ENCODE measurements at places on chromosomes 5 and 9. TPM values are rescaled to one million over a fixed set of nuclear protein-coding genes. Genes with fewer than 3 reads are reported as not detected.
A peak's percentile ranks its signal among the peaks of the same experiment; 100 is the strongest.

DNA sequence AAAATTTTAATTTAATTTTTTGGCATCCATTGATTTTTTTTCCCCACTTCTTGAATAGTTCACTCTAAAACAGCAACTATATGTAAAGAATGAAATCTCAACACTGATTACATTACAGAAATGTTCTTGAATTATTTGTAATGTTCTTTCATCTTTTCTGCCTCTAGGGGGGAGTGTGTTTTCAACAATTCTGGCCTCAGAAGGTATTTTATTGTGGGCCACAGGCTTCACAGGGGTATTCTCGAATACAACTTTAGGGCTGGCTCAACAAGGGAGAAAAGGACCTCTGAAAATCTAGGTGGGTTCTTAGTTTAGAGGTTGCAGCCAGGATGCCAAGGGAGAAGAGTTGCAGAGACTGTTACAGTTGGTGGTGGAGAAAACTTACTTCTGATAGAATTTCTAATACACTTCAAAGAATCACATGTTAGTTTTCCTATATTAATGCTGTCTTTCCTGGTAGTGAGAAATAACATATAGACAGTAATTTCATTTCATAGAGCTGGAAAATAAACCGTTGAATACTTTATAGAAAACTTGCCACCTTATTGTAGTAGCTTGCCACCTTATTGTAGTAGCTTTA lies 3.6 kb upstream of the NPR3 start:
- H3K36me3 ChIP-seq = no peaks in the 10 kb centered on the region
- peaks cover 50% of the 10 kb centered on the region for H3K27me3 ChIP-seq
- no peak overlapping the region for H3K27ac ChIP-seq
- DNase-seq = peak; percentile 74

- peak overlapping the region; percentile 81 for H3K4me3 ChIP-seq
- no peak for DNase-seq
- peaks cover 6% of the 10 kb centered on the region for H3K4me1 ChIP-seq
- H3K36me3 ChIP-seq = no peaks in the 10 kb centered on the region
- H3K27me3 ChIP-seq = peaks cover 12% of the 10 kb centered on the region
Measured at GRCh38 chr9:129610213-129610472, 10.8 kb downstream of the C9orf50 start.

DNA sequence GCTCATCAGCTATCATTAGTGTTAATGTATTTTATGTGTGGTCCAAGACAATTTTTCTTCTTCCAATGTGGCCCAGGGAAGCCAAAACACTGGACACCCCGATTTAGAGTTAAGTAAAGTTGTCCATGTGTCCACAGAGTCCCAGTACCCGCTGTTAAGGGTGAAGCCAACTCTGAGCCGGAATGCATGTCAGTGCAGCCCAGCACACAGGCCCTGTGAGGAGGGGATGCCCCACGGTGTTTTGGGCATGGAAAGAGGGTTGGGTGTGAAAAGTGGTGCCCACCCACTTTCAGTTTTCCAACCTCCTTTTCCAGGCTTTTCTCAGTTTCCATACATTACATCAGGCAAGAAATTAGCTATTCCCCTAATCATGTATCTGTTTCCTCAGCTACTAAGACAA lies 24.4 kb downstream of the SHC3 start:
- H3K4me1 ChIP-seq = no peaks in the 10 kb centered on the region
- no peaks in the 10 kb centered on the region for H3K36me3 ChIP-seq
- H3K27me3 ChIP-seq = no peaks in the 10 kb centered on the region
- H3K27ac ChIP-seq = no peak overlapping the region
- no peak for DNase-seq

DNA sequence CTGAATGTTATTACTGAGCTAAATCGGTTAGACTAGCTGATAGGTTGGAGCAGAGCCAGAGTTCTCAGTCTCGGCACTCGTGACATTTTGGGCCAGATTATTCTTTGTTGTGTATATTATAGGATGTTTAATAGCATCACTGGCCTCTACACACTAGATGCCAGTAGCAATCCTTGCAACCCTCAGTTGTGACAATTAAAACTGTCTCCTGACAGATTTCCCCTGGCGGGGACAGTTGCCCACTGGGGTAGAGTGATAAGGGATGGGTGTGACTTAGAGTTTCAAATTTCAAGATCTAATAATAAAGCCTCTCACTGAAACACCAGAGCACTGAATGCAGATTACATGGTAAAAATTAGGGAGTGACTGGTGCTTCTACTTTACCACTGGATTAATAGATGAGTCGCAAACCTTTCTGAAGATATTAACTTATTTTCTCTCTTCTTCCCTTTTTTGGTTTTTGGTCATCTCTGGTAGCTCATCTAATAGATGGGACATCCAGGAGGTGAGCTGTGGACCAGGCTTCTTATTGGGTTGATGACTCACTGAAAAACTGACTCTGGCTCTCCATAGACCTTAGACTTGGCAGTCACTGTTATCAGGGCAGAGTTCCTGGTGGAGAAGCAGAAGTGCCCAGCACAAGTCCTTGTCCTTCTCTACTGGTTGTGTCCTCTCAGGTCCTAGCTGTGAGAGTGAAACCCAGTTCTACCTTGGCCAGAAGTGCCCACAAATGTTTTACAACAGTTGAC lies 150.3 kb downstream of the UNC13B start:
- H3K27me3 ChIP-seq = no peaks in the 10 kb centered on the region
- DNase-seq = no peak
- H3K4me1 ChIP-seq = no peaks in the 10 kb centered on the region
- no peak overlapping the region for H3K4me3 ChIP-seq
- no peaks in the 10 kb centered on the region for H3K36me3 ChIP-seq
- no peak overlapping the region for H3K27ac ChIP-seq

DNA sequence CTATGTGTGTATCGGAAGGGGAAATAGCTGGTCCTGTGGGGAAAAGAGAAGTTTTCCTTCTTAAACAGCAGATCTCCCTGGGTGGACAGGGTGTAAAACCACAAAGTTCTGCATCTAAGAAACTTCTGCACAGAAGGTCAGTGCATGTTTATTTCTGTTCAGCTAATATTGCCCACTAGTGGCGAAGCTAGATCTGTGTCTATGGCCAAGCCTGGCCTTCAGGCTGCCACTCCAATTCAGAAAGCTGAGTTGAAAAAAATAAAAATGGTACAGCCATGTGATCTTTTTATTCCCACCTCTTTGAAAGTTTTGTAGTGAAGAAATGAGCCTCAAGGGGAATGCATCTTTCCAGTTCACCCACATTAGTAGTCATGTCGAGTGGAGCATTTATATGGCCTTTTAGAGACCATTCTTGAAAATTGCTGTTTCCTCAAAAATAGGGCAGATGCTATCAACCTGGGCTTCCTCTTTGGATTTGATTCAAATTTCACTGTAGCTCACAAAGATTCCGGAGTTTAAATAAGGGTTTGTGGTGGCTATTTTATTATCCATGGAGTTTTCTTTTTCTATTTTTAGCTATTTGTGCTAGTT lies 488.0 kb downstream of the PRELID2 start:
- no peaks in the 10 kb centered on the region for H3K4me1 ChIP-seq
- no peaks in the 10 kb centered on the region for H3K36me3 ChIP-seq
- DNase-seq = peak; percentile 36
- no peak overlapping the region for H3K4me3 ChIP-seq
- no peaks in the 10 kb centered on the region for H3K27me3 ChIP-seq
- H3K27ac ChIP-seq = no peak overlapping the region

DNA sequence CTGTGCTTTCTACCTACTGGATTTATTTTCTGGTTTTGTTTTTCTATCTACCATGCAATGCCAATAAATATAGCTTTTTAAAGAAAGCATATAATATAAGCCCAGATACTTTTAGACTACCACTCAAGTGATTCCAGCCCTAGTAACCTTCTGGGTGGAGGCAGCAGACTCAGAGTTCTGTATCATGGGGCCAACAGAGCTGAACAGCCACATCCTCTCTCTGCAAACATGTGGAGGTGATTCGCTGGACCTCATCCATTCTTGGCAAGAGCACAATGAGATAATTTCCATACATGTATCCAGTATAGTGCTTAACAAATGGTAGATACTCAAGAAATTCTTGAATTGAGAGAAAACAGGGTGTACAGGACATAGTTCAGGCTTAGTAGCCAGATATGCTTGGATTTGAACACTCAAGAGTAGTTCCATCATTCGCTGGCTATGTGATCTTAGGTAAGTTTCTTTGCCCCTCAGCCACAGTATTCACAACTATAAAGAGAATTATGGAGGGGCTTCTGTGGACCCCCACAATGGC lies 124.5 kb downstream of the ASTN2 start:
- DNase-seq = no peak
- H3K36me3 ChIP-seq = no peaks in the 10 kb centered on the region
- no peak overlapping the region for H3K27ac ChIP-seq
- H3K27me3 ChIP-seq = no peaks in the 10 kb centered on the region
- peaks cover 8% of the 10 kb centered on the region for H3K4me1 ChIP-seq

- no peak overlapping the region for H3K4me3 ChIP-seq
- no peaks in the 10 kb centered on the region for H3K27me3 ChIP-seq
- H3K27ac ChIP-seq = no peak overlapping the region
- H3K36me3 ChIP-seq = no peaks in the 10 kb centered on the region
Measured at GRCh38 chr9:72458153-72458552, 63.3 kb upstream of the TMC1 start.

DNA sequence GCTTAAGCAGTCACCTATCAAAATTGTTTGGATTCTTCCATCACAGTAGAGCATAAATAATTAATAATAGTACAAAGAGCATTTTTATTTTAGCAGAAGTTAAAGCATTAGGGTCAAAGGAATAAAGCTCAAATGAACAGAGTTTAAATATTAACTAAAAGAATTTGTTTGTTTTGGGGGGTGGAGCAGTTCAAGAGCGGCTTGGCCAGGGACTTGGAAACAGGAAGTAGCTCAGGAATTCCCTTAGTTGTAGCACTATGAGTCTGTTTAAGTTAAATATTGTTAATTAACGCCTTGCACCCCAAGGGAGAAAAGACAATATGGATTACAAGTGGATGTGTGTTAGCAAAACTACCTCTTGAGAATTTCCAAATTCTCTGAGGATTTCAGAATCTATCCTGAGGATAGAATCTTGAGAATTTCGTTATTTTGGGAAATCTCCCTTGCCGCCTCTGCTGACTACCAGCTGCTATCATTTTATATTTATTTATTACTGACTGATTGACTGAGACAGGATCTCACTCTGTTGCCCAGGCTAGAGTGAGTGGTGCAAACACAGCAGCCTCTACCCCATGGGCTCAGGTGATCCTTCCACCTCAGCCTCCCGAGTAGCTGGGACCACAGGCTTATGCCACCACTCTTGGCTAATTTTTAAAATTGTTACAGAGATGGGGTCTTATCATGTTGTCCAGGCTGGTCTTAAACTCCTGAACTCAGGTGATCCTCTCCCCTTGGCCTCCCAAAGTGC lies 96.7 kb upstream of the CHD1 start:
- H3K4me1 ChIP-seq = no peaks in the 10 kb centered on the region
- H3K27me3 ChIP-seq = no peaks in the 10 kb centered on the region
- H3K36me3 ChIP-seq = no peaks in the 10 kb centered on the region
- peak; percentile 6 for DNase-seq
- no peak overlapping the region for H3K27ac ChIP-seq

DNA sequence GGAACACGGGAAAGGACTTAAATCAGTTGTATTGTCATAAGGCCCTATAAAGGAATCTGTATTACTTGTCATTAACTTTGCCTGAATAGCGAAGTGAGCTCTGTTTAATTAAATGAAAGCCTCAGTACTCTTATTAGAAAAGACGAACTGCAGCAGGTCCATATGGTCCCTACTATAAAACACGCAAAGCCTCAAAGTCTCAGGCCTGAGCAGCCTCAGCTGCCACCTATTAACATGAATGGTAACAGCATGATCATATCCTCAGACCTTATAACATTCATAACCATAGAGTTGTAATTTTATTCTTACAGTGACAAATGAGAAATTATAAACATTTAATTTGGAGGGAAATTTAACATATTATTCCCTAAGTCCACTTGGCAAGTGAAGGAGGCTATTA lies 1113.7 kb upstream of the WWC1 start:
- H3K27ac ChIP-seq = no peak overlapping the region
- no peaks in the 10 kb centered on the region for H3K36me3 ChIP-seq
- no peak overlapping the region for H3K4me3 ChIP-seq
- H3K27me3 ChIP-seq = no peaks in the 10 kb centered on the region
- peaks cover 15% of the 10 kb centered on the region for H3K4me1 ChIP-seq
- no peak for DNase-seq

- H3K4me1 ChIP-seq = no peaks in the 10 kb centered on the region
- no peak overlapping the region for H3K27ac ChIP-seq
- H3K36me3 ChIP-seq = no peaks in the 10 kb centered on the region
Measured at GRCh38 chr9:31837211-31837610, 547.2 kb upstream of the ACO1 start.

DNA sequence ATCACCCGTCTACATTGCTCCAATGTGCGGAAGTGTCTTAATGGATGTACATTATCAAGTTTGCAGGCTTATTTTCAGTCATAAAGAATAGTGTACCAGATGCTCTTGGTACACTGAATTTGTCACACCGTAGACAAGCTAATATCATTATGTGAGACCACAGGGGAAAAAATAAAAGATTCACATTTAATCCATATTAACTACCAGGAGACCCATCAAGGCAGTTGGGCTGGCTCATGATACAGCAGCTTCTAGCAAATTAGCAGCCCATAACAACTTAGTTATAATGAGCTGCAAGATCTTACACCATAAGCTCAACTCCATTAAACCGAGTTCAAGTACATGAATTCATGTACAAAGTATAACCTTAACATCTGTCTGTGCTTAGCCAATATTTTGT lies 324.9 kb downstream of the CTNND2 start:
- peaks cover 10% of the 10 kb centered on the region for H3K4me1 ChIP-seq
- no peak overlapping the region for H3K4me3 ChIP-seq
- DNase-seq = no peak
- H3K27me3 ChIP-seq = no peaks in the 10 kb centered on the region
- H3K27ac ChIP-seq = no peak overlapping the region

DNA sequence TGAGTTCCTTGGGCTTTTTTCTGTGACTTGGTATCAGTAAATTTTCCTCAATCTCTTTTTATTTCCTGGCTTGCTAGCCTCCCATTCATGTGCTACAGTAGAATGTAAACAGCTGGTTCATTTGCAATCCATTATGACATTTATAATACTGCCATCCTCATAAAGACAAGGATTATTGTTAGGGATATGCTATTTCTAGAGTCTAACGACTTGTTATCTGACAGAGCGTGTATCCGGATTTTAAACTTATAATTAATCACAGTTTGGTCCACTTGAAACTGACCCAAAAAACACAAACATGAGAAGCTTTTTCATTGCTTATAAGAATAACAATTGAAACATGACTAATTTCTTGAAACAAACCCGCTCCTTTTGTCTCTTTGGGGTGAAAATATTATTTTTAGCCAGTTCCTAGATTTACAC lies 585.8 kb downstream of the TLE4 start:
- no peaks in the 10 kb centered on the region for H3K27me3 ChIP-seq
- no peak overlapping the region for H3K27ac ChIP-seq
- no peak for DNase-seq
- H3K4me1 ChIP-seq = peaks cover 11% of the 10 kb centered on the region

WDR31 gene
- 0.63 TPM for total RNA-seq

TNC gene
- total RNA-seq = 2.7 TPM

FOXD4L5 gene
- not detected for total RNA-seq

FBP2 gene
- not detected for total RNA-seq

CBY3 gene
- total RNA-seq = 2.3 TPM
